ENCODE measurements at places on chromosomes 12 and 14.

DNA sequence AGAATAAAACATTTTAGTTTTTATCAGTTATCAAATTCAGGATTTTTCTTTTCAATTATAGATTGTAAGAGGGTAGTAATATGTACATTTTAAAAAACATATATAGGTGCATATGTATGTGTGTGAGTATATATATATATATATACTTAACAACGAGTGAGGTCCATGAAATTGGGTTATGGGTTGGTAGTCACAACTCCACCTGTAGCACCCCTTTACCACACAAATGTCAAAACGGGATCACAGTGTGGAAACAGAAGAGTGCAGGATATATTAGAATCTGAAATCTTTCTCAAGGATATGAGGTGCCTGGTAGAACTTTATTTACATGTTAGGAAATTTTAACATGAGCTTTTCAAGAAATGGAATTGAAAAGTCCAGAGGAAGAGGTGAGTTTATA, 31.3 kb downstream of the MIA2 start:
- DNase-seq = no peak

- DNase-seq = no peak
Measured at GRCh38 chr14:50882932-50883826, 11.3 kb downstream of the ABHD12B start.

DNA sequence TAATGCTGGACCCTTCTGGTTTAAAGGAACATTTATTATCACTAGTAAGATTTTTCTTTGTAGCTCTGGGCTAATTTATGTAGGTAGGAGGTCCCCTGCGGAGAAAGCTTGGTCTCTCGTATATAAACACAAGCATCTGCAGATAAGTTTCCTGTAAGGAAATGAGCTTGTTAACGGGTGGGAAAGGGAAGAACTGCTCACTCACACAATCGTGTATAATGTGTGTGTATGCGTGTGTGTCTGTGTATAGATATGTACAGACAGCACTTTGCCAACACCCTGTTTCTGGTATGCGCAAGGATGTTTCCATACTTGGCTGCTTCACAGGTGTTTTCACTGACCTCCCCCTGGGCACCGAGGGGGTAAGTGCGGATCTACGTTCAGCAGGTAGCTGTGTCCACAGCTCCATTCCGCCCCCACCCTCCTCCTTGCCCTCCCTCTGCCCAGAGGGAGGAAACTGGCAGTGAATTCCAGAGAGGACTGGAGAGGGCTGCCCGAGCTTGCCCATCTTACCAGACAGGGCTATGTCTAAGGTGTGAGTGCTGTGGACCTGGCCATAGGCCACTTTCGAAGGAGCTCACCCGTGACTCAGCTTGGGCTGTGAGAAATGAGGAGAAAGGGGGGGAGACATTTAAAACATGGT, 65.2 kb downstream of the NINJ2 start:
- DNase-seq = no peak

DNA sequence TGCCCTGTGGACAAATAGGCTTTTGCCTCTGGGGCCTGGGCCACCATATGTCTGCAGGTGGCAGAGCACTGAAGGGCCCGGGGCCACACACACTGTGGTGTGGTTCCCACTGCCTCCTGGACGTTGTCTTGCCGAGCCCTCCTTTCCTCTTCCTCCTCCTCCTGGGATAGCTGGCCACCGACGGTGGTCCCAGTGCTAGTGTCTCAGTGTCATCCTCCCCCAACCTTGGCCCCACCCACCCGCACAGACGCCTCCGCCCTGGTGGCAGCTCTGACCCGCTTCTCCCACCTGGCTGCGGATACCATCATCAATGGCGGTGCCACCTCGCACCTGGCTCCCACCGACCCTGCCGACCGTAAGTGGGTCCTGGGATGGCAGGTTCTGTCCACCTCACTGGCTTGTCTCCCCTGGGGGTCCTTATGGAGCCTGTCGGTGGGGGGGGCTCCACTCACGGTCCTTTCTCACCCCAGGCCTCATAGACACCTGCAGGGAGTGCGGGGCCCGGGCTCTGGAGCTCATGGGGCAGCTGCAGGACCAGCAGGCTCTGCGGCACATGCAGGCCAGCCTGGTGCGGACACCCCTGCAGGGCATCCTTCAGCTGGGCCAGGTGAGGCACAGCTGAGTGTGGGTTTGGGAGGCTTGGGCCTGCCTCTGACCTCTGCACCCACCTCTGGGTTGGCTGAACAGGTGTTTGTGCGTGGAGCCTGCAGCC, 23.5 kb downstream of the HIP1R start:
- DNase-seq = no peak

- DNase-seq = no peak
Measured at GRCh38 chr14:73149753-73150152, 13.4 kb downstream of the PSEN1 start.

DNA sequence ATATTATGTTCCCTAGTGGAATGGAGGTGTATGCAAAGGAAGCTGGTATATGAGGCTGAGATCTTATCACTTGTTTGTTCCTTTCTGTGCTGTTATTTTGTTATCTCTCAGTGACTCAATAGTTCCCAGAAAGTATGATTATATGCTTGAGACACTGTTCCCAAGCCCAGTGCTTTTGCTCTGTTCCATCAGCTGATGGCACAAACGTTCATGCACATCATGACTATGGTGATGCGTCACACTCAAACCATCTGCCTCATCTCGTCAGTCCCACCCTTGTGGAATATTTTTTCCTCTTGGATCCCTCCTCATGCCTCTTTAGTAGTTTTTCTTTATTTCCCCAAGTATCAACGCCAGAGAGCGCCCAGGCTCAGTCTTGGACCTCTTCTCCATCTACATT, 786.9 kb downstream of the AACS start:
- DNase-seq = no peak

DNA sequence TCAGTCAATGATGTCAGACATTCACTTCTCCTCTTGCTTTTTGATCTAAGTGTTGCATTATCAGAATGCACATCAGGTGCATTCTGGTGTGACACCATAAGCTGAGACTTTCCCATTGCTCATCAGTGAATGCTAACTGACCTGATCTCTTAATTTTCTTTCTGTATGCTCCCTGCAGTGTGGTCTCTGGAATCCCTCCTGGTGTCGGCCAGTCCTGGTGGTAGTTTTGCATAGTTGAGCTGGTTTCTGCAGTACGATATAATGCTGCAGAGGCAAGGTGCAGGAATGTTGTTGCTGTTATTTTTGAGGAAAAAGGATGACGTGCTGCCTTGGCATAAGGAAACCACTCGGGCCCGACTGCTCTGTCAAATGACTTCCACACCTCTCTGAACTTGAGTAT, 11.0 kb upstream of the SRP54 start:
- DNase-seq = no peak

GRCh38 chr14:75295491-75296345, 17.1 kb downstream of the FOS start:
- DNase-seq = no peak

DNA sequence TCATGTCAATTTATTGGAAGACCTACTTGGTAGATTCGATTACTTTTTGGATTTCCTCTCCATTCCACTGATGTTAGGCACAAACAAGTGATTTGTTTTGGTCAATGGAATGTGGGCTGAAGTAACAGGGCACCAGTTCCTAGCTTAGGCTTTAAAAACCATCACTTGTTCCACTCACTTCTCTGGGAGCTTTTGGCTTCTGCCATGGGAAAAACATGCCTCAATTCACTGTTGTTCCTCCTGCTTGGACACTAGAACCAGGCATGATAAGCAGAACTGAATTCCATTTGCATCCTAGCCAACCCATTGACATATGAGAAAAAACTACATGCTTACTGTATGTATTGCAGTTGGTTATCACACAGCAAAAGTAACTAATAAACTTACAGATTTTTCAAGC, 47.8 kb downstream of the LLPH start:
- no peak for DNase-seq

- no peak for DNase-seq
Measured at GRCh38 chr12:100331871-100332270, 25.0 kb upstream of the SLC17A8 start.

DNA sequence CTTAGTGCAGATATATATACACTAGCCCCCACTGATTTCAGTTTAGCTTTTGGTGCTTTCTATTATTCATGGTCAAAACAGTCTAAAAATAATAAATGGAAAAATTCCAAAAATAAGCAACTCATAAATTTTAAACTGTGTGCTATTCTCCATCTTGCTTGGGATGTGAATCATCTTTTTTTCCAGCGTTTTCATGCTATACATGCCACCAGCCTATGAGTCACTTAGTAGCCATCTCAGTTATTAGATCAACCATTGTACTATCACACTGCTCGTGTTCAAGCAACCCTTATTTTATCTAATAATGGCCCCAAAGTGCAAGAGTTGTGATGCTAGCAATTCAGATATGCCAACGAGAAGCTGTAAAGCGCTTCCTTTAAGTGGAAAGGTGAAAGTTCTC, 73.9 kb upstream of the KRR1 start:
- DNase-seq = no peak

DNA sequence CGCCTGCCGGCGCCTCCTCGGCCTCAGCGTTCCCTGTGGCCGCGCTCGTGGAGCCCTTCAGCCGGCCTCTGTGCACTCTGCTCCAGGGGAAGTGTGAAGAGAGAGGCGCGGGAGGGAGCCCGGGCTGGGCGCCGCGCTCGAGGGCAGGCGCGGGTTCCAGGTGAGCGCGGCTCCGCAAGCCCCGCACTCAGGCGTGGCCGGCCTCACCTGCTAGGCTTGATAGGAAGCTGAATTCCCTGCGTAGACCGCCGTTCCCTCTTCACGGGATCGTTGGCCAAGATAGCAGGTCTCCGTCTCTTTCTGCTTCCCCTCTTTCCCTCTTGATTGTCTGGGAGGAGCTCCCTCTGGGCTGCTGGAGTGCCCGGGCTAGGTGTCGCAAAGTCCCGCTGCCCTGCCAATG, 89.7 kb downstream of the ASCL4 start:
- no peak for DNase-seq

DNA sequence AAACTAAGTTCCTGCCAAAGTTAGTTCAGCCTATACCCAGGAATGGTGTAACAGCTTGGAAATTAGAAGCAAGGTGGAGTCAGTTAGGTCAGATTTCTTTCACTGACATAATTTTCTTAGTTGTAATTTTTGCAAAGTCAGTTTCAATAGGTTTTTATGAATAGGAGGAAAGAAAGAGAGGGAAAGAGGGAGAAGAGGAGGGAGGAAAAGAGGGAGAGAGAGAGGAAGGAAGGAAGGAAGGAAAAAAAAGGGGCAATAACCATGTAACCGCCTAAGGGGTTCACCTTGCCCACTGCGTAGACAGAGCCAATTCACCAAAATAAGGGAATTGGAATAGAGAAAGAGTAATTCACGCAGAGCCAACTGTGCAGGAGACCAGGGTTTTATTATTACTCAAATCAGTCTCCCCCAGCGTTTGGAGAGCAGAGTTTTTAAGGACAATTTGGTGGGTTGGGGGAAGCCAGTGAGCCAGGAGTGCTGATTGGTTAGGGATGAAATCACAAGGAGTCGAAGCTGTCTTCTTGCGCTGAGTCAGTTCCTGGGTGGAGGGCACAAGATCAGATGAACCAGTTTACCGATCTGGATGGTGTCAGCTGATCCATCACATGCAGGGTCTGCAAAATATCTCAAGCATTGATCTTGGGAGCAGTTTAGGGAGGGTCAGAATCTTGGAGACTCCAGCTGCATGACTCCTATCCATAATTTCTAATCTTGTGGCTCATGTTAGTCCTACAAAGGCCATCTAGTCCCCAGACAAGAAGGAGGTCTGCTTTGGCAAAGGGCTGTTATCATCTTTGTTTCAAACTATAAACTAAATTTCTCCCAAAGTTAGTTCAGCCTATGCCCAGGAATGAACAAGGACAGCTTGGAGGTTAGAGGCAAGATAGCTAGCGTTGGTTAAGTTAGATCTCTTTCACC, 126.0 kb upstream of the AMIGO2 start:
- no peak for DNase-seq

DNA sequence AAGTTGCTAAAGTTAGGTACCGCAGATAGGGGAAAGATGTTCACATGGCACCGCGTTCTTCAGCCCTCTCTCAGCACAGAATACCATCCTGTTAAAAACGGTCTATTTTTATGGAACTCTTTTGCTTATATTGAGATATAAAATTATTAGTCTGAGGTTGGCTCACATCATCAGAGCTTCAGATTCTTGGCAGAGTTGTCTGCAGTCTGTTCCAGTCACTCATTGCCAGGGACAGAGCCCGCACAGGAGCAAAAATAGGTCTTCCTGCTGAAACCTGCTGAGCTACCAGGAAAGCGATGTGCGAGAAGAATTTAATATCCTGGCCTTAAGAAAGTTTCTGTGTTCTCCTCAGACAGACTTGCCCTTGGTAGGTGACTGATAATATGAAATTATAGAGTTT, 249.8 kb downstream of the VRK1 start:
- no peak for DNase-seq

- DNase-seq = no peak
Measured at GRCh38 chr12:44574586-44574985, 301.5 kb downstream of the NELL2 start.

DNA sequence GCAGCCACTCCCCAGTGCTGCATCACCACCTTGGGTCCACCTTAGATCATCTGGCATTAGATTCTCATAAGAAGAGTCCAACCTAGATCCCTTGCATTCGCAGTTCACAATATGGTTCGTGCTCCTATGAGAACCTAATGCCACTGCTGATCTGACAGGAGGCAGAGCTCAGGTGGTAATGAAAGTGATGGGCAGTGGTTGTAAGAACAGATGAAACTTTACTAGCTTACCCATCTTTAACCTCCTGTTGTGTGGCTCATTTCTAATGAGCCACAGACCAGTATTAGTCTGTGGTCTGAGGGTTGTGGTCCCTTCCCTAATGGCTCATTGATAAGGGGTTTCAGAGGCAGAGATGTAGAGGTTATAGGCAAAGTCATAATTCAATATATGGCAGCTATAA, 615.9 kb upstream of the MIS18BP1 start:
- no peak for DNase-seq

GRCh38 chr12:131249246-131250027, 295.7 kb downstream of the ADGRD1 start:
- DNase-seq = no peak

- no peak for DNase-seq
Measured at GRCh38 chr12:121849665-121850064, 9.0 kb downstream of the HPD start.

All from activated CD8-positive, alpha-beta memory T cell treated with anti-CD3 and anti-CD28 coated beads for 48 hours (primary cell).